ENCODE measurements at places on chromosomes 3 and 15. TPM values are rescaled to one million over a fixed set of nuclear protein-coding genes. Genes with fewer than 3 reads are reported as not detected.

The LRRC31 gene
- not detected for total RNA-seq

The ZNF620 gene
- total RNA-seq, result 13.6 TPM

The TTC21A gene
- total RNA-seq, result 2.5 TPM

The SLC7A14 gene
- total RNA-seq, result 7.0 TPM

The RPL39L gene
- 16.7 TPM for total RNA-seq

The FRMD4B gene
- total RNA-seq, result 54.6 TPM

The C2CD4A gene
- 0.16 TPM for total RNA-seq

The IL12A gene
- 0.47 TPM for total RNA-seq

The NUP210 gene
- 7.5 TPM for total RNA-seq
